Fibroblast of villous mesenchyme (primary cell): ENCODE measurements at places on chromosomes 12 and 14.
A peak's percentile ranks its signal among the peaks of the same experiment; 100 is the strongest.

GRCh38 chr14:96078625-96079016 is 39.5 kb downstream of the C14orf132 start:
- DNase-seq: no peak

GRCh38 chr14:91373591-91374254 is 43.9 kb downstream of the CCDC88C start:
- no peak for DNase-seq

DNA sequence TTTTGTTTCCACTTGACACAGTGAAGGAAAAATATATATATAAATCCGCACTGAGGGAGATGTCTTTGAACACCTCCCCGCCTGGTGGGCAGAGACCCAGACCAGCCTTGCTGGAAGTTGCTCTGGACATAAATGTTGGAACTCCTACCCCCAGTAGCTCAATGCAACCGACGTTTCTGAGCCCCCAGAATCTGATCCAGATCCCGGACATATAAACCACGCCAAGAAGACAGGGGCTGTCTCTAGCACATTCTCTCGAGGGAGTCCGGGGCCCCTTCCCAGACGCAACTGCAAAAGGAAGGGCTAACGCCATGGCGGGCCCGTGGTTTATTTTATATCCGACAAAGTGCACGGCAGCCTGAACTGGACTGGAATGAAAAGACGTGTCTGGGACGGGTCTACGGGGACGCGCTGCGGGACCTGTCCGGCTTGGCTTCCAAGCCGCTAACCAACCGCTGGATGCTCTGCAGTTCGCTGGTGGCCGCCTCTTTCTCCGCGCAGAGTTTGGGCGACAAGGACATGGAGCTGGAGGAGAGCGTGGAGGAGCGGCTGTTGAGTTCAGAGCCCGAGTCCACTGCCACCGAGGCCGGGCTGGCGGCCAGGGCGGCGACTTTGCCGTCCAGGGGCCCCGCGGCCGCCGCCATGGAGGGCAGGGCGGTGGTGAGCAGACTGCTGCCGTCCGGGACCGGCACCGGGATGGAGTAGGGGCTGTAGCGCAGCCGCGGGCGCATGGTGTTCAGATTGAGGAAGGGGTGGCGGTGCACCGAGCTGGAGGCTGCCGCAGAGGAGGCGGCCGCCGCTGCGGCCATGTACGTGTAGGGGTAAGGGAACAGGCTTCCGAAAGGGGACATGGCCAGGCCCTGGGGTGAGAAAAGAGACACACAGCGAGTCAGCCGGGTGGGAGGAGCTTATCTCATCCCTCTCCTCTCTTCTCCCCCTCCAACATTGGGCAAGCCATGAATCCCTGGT is 12.2 kb downstream of the TBX3 start:
- peak; percentile 79 for DNase-seq

DNA sequence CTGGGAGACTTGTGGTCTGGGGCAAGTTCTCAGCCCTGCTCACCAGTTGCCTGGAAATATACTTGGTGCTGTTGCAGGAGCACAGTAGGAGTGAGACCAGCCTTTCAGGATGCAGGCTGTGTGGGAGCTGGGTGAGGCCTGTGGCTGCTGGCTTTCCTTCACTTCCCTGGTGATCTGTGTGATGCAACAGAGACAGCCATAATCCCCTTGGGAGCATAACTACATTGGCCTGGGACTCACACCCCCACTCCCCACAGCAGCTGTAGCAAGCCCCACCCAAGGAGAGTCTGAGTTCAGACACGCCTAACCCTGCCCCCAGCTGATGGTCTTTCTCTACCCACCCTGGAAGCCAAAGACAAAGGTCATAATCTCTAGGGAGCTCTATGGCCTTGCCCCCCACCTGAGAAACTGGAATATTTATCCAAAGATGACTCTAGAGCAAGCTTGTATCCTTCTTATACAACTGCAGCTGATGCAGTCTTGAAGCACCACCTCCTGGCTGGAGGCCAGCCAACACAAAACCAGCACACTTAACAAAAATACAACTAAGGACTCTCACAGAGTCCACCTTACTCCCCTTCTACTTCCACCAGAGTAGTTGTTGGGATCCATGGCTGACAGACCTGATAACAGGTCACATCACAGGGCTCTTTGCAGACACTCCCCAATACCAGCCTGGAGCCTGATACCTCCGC is 190.4 kb upstream of the CPNE8 start:
- no peak for DNase-seq

- DNase-seq: no peak
Observed at GRCh38 chr12:25319233-25319984, 68.7 kb upstream of the KRAS start.

GRCh38 chr12:46227616-46228015 is 41.2 kb downstream of the SLC38A1 start:
- DNase-seq: no peak

DNA sequence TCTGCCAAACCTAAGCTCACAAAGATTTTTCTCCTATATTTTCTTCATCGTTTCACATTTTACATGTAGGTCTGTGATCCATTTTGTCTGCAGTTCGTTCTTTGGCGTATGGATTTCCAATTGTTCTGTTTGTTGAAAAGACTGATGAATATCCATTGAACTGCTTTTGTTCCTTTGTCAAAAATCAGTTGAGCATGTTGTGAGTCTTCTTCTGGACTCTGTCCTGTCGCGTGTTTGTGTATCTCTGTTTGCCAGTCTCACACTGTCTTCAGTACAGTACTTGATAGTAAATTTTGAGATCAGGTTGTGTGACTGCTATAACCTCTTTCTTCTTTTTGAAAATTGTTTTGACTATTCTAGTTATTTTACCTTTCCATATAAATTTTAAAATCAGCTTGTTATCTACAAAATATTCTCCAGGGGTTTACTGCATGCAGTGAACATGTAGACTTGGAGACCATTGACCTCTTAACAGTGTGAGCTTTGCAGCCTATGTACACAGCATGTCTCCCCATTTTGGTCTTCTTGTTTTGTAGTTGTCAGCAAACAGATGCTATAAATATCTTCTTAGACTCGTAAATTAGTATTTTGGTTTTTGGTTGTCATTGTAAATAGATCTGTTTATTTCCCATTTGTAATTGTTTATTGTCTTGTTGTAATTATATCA is 94.0 kb upstream of the DYNC1H1 start:
- DNase-seq: no peak

DNA sequence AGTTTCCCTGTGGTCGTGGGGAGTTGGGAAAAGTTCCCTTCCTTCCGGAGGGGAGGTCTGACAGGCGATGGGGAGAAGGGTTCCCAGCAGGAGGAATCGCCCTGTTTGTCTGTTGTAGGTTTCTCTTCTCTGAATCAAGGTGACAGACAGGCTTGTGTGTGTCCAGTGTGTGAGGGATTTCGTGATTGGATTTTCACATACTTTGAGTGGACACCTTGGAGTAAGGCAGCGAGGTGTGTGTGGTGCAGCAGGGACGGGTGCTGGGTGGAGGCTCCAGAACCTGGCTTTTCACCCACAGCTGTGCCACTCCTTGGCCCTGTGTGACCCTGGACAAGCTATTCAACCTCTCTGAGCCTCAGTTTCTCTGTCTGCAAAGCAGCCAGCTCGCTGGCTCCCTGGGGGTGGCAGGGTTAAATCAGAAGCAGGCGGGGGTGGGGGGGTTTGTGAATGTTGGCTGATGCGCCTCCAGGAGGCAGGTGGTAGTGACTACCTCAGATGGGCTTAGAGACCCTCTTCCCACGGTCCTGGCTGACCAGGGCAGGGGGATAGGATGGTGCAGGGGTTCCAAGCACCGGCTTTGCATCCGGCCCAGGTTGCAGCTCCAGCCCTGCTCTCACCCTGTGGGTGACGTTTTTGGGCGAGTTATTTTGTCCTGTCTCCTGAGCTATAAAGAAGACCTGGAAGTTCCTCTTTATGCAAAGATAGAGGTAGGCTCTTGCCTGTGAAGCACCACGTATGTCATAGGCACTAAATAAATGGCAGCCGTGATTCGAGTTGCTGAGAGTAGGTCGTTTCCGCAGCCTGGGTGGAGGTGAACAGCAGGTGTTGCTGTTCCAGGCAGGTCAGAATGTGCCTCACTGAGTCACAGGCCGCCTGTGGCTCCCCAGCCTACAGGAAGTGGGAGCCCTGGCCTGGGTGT is 679 bp downstream of the BDKRB2 start:
- DNase-seq: no peak
